ENCODE measurements at places on chromosomes 3 and 15.

- no peak for DNase-seq
Observed at GRCh38 chr3:146223401-146224373, 27.2 kb downstream of the PLSCR4 start.

GRCh38 chr3:177751770-177752169, 554.5 kb upstream of the TBL1XR1 start:
- DNase-seq = no peak

GRCh38 chr15:72229076-72229946, 1.7 kb downstream of the PKM start:
- no peak for DNase-seq

DNA sequence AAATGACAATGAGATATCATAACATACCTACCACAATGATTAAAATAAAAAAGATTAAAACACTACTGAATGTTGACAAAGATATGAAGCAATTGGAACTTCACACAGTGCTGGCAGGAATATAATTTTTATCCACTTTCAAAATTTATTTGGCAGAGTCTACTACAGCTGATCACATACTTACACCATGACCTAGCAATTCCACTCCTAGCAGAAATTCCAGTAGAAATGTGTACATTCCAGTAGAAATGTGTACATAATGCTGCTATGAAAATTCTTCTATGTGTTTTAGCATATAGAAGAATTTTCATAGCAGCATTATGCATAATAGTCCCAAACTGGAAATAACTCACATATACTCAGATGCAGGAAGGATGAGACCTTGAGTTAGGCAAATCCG, 43.5 kb downstream of the IFT57 start:
- no peak for DNase-seq

- no peak for DNase-seq
Observed at GRCh38 chr3:123169492-123169929, 32.2 kb upstream of the SEC22A start.
